ENCODE measurements at places on chromosomes 12 and 14.

DNA sequence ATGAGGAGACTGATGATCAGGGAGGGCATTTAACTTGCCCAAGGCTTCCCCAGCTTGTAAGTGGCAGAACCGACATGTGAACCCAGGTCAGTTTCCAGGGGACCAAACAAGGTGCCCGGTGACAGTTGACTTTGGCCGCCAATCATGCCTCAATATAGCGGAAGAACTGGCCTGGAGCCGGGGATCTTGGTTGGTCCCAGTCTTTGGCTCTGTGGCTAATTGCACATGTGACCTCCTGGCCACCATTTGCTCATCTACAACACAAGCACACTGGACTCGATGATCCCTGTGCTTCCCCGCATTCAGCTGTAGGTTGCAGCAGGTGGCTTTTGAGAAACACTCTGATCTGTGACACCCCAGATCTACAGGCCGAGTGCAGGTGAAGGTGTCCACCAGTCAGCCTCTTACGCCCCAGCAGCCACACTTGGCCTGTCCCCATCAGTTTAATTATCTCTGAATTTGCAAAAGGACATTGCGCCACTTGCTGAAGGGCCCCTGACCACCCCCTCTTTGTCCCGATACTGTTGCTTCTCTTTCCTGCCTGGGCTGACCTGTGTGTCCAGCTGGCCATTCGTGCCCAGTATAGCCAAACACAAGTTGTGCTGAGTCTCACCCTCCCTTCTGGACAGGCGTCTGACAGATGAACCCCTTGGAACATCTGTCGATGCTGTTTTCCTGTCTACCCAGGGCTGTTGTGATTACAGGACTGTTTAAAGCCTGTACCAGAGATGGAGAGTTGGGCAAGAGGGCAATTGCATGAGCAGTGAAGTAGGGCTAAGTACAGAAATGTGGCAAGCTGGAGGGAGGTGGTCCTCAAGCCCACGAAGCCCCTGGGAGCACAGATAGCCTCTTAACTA, 14.1 kb downstream of the ACACB start:
- DNase-seq = no peak
- H3K27ac ChIP-seq = no peak overlapping the region
- H3K4me3 ChIP-seq = no peak overlapping the region

DNA sequence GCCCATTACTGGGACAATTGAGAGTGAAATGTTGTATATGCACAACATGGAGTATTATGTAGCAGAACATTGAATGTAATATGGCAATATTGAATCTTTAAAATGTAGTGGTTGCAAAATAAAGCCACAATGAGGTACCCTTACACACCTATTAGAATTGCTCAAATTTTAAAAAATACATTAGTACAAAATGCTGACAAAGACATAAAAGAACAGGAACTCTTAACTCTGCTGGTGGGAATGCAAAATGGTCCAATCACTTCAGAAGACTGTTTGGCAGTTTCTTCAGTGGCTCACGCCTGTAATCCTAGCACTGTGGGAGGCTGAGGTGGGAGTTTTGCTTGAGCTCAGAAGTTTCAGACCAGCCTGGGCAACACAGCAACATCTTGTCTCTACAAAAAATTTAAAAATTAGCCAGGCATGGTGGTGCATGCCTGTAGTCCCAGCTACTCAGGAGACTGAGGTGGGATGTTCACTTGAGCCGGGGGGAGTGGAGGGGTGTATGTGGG, 6.8 kb upstream of the NAP1L1 start:
- peaks cover 2% of the 10 kb centered on the region for H3K36me3 ChIP-seq
- peaks cover 5% of the 10 kb centered on the region for H3K4me1 ChIP-seq
- peaks cover 10% of the 10 kb centered on the region for H3K27me3 ChIP-seq
- H3K27ac ChIP-seq = no peak overlapping the region

- H3K27ac ChIP-seq = no peak overlapping the region
- no peak for DNase-seq
- H3K27me3 ChIP-seq = no peaks in the 10 kb centered on the region
These were observed 119.4 kb downstream of the CAND1 start for GRCh38 chr12:67388331-67389138.

GRCh38 chr14:64879635-64880220, at the start of gene SPTB:
TSS of gene SPTB (minus strand) at chr14:64879907. CDS start at chr14:64823094, 56,813 bp downstream.
- no peaks in the 10 kb centered on the region for H3K36me3 ChIP-seq
- no peaks in the 10 kb centered on the region for H3K4me1 ChIP-seq
- H3K4me3 ChIP-seq = peak within 1 kb of the TSS; percentile 79
- no peak within 1 kb of the TSS for H3K27ac ChIP-seq
- DNase-seq = peak; percentile 22
- H3K27me3 ChIP-seq = peaks cover 72% of the 10 kb centered on the region

- H3K4me1 ChIP-seq = no peaks in the 10 kb centered on the region
- no peak overlapping the region for H3K27ac ChIP-seq
- H3K36me3 ChIP-seq = peaks cover 2% of the 10 kb centered on the region
- H3K4me3 ChIP-seq = no peak overlapping the region
- DNase-seq = no peak
- H3K27me3 ChIP-seq = no peaks in the 10 kb centered on the region
These were observed 51.9 kb downstream of the CPSF2 start for GRCh38 chr14:92173668-92174067.

Data from activated T-helper 1 cell treated with anti-CD3 and anti-CD28 coated beads, Interleukin-12 subunit alpha, Interleukin-12 subunit beta, Interleukin-2, Interleukin-4 antibody, amounts not matched to agents 30 ng/mL and 10 ng/mL and 1 ng/mL, durations not matched to agents 14 hours and 24 hours and 36 hours (primary cell).